Activated CD4-positive, alpha-beta memory T cell treated with anti-CD3 and anti-CD28 coated beads for 36 hours (primary cell): ENCODE measurements at places on chromosomes 1 and 21. TPM values are rescaled to one million over a fixed set of nuclear protein-coding genes. Genes with fewer than 3 reads are reported as not detected.

Gene KPRP
- total RNA-seq: not detected

DNA sequence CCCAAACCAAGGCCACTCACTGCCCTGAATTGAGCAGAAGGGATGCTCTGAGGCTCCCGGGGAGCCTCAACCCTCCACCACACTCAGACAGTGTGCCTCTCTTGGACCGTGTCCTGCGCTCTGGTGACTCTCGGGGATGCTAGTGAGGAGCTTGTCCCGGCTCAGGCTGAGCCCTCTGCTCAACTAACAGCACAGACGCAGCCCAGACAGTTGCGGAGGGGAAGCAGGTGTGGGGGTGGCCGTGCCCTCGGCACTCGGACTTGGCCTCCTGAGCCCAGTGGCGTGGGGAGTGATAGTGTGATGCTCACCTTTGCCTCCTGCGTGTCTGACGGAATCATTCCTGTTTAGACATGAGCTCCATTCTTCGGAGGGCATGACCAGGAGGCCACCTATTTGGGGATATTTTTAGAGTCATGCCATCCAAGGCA lies 15.4 kb upstream of the SLC19A1 start:
- peaks cover 20% of the 10 kb centered on the region for H3K27me3 ChIP-seq
- no peak overlapping the region for H3K27ac ChIP-seq
- DNase-seq: no peak
- no peak overlapping the region for H3K4me3 ChIP-seq

DNA sequence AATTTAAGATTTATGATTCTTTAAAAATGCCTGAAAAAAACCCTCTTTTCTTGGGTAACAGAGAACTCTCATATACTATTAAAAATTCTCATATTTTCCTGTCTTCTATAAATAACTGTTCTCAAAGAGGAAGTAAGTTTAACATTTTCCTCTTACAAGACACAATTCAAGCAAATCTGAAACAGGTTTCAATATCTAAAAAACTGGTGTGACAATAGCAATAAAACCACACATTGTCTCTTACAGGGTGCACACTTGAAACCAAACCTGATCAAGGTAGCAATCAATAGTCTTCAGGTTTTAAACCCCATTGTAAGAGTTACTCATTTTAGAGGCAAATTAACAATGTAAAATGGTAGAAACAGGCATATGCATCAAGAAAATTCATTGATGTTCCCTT lies 28.0 kb downstream of the FUBP1 start:
- DNase-seq: no peak
- H3K27me3 ChIP-seq: no peaks in the 10 kb centered on the region
- H3K4me1 ChIP-seq: peaks cover 34% of the 10 kb centered on the region
- H3K36me3 ChIP-seq: peaks cover 51% of the 10 kb centered on the region

- H3K4me1 ChIP-seq: no peaks in the 10 kb centered on the region
- no peaks in the 10 kb centered on the region for H3K27me3 ChIP-seq
- no peak for DNase-seq
- H3K36me3 ChIP-seq: no peaks in the 10 kb centered on the region
- H3K4me3 ChIP-seq: no peak overlapping the region
- H3K27ac ChIP-seq: no peak overlapping the region
These were observed 138.6 kb downstream of the LIPI start for GRCh38 chr21:14071902-14072734.

Gene CCSAP
- total RNA-seq: 9.8 TPM

Gene RGS8
- not detected for total RNA-seq

Gene CCDC17
- total RNA-seq: 1.1 TPM

DNA sequence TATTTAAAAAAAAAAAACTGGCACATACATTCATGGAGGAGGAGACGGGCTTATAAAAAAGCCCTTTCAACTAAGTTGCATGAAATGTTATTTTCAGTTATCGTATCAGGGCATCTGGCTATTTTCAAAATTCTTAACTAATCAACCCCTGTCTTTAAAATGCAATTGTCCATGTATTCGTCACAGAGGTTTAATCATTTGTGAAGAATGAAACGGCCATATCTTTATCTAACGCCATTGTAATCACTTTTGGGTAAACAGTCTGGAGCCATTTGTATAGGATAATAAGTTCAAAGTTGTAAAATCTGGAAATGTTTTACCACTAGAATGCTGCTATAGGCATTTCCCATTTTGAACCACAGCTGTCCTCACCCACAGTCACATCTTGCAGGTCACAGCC lies 30.4 kb downstream of the SLC30A10 start:
- peaks cover 2% of the 10 kb centered on the region for H3K27me3 ChIP-seq
- H3K27ac ChIP-seq: no peak overlapping the region
- no peaks in the 10 kb centered on the region for H3K36me3 ChIP-seq
- H3K4me3 ChIP-seq: no peak overlapping the region

Gene RGL1
- 1.8 TPM for total RNA-seq

DNA sequence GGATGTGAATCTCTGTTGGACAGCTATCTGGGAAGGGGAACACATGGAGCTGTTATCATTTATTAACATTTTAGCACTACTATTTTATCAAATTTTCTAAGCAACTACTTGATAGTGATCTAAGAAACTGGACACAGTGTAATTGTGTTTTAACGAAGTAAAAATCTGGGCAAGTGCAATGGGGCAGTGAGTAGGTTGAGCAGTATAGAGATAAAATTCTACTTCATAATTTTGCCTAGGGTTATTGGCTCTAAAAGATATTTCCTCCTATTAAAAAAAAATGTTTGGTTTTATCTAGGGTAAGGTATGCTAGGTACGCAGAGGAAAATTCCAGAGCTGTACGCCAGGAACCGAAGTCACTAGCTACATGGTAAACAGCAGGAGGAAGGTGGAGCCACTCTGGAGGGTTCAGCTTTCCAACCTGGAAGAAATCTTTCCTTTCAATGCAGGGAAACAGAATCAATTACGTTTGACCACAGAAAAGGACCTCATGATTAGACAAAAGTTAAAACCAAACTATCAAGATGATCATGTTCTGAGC lies 43.3 kb downstream of the BCAR3 start:
- H3K27ac ChIP-seq: no peak overlapping the region
- no peaks in the 10 kb centered on the region for H3K36me3 ChIP-seq
- peaks cover 13% of the 10 kb centered on the region for H3K4me1 ChIP-seq
- H3K4me3 ChIP-seq: no peak overlapping the region

DNA sequence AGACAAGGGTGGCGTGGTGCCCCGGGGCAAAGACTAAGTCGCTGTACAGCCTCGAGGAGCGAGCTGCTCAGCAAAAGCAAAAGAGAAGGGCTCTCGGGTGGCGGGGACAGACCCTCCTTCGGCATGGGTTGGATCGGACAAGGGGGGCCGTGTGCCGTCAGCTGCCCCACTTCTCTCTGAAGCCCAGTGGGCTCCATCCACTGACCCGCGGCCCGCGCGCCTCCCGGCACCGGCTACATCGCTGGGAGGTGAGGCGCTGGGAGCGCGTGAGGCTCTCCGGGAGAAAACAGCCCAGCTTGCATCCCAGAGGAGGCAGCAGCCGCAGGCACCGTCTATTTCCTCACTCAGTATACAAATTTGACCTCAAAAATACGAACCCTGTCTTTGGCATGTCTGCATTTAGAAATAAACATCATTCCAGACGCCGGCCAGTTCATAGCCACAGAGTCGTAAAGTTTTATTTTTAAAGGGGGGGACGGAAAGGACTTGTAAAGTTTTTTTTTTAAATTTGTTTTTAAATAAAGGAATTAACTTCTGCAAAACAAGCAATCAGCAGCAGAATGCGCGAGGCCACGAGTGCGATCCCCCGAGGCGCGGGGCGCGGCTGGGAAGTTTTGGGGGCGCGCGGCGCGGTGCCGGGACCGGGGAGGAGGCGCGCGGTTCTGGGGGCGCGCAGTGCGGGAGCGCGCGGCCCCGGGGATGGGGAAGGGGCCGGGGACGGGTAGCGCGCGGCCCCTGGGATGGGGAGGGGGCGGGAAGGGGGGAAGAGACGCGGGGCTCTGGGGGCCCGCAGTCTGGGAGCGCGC lies 689 bp upstream of the GPR137B start:
- peak overlapping the region; percentile 73 for H3K4me3 ChIP-seq
- H3K36me3 ChIP-seq: peaks cover 2% of the 10 kb centered on the region
- DNase-seq: no peak
- H3K27ac ChIP-seq: no peak overlapping the region

Gene PRAMEF14
- not detected for total RNA-seq

Gene SLC45A3
- total RNA-seq: 0.56 TPM

- H3K27ac ChIP-seq: no peak overlapping the region
- peaks cover 9% of the 10 kb centered on the region for H3K27me3 ChIP-seq
- no peaks in the 10 kb centered on the region for H3K36me3 ChIP-seq
- H3K4me3 ChIP-seq: no peak overlapping the region
These were observed 75.7 kb upstream of the PGBD5 start for GRCh38 chr1:230501849-230502248.

Gene TCP10L
- 0.65 TPM for total RNA-seq

GRCh38 chr1:153598309-153599172 lies 14.4 kb downstream of the S100A16 start:
- H3K4me3 ChIP-seq: no peak overlapping the region
- peak; percentile 26 for DNase-seq
- H3K36me3 ChIP-seq: no peaks in the 10 kb centered on the region
- no peak overlapping the region for H3K27ac ChIP-seq

GRCh38 chr1:228913626-228914414 lies 178.5 kb downstream of the RHOU start:
- H3K27ac ChIP-seq: no peak overlapping the region
- H3K36me3 ChIP-seq: no peaks in the 10 kb centered on the region
- H3K4me3 ChIP-seq: no peak overlapping the region
- no peaks in the 10 kb centered on the region for H3K27me3 ChIP-seq

Gene PLEKHG5
- 2.2 TPM for total RNA-seq

DNA sequence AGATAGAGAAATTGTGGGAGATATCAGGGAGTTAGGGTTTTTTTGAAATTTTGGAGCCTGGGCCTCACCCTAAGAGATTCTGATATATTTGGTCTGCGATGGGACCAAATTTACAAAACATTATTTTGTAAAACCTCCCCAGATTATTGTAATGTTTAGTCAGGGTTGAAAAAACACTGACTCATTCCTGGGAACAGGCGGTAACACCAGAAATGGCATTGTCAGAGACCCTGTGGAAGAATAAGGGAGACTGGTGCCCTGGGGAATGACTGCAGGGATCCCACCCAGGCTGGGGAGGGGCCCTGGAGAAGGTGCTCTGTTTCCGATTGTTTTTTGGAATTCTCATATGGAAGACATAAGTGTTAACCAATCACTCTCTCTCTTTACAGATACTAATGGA lies 13.1 kb upstream of the STRIP1 start:
- no peaks in the 10 kb centered on the region for H3K27me3 ChIP-seq
- no peaks in the 10 kb centered on the region for H3K4me1 ChIP-seq
- no peak overlapping the region for H3K27ac ChIP-seq
- peaks cover 41% of the 10 kb centered on the region for H3K36me3 ChIP-seq

DNA sequence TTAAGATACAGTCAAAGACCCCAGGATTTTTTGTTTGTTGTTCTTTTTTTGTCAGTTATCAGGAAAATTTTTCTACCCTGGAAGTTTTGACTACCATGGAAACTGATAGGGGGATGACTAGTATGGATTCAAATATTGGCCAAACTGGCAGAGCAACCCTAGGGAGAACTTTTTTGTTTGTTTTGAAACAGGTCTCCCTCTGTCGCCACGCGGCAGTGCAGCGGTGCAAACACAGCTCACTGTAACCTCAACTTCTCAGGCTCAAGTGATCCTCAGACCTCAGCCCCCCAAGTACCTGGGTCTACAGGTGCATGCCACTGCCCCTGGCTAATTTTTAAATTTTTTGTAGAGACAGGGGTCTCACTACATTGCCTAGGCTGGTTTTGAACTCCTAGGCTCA lies 46.6 kb downstream of the TOR3A start:
- peak overlapping the region; percentile 49 for H3K27ac ChIP-seq
- peaks cover 24% of the 10 kb centered on the region for H3K4me1 ChIP-seq
- no peaks in the 10 kb centered on the region for H3K27me3 ChIP-seq

- H3K36me3 ChIP-seq: peaks cover 11% of the 10 kb centered on the region
- peaks cover 15% of the 10 kb centered on the region for H3K4me1 ChIP-seq
- peaks cover 13% of the 10 kb centered on the region for H3K27me3 ChIP-seq
- DNase-seq: peak; percentile 94
- H3K4me3 ChIP-seq: peak within 1 kb of the TSS; percentile 89
These were observed at the start of gene ADPRS for GRCh38 chr1:36088577-36089392. TSS of gene ADPRS (plus strand) at chr1:36088892. CDS start at chr1:36088905, 13 bp downstream.

GRCh38 chr1:53710584-53710983 lies 28.4 kb downstream of the GLIS1 start:
- H3K27me3 ChIP-seq: peaks cover 3% of the 10 kb centered on the region
- H3K27ac ChIP-seq: no peak overlapping the region
- DNase-seq: no peak
- H3K4me1 ChIP-seq: no peaks in the 10 kb centered on the region
- H3K4me3 ChIP-seq: no peak overlapping the region
- H3K36me3 ChIP-seq: no peaks in the 10 kb centered on the region

GRCh38 chr1:23910553-23911246 lies 2.5 kb downstream of the CNR2 start:
- H3K27ac ChIP-seq: no peak overlapping the region
- H3K4me3 ChIP-seq: no peak overlapping the region
- peak; percentile 18 for DNase-seq
- H3K27me3 ChIP-seq: peaks cover 9% of the 10 kb centered on the region
- H3K4me1 ChIP-seq: peaks cover 34% of the 10 kb centered on the region

DNA sequence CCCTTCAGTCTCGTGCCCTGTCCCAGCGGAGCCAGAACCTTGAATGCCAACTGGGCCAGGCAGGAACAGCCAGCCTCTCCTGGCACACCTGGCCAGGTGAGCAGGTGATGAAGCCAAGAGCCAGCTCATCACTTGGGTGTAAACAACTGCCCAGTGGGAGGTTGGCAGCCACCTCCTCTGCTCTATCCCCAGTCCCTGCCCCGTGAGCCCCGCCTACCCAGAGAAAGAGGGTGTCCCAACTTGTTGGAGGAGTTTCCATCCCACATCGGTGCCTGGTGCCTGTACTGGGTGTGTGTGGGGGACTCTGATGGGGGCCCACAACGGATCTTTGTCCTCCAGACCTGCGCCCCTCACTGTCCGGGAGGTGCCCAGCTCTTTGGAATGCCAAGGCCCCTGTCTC lies 17.8 kb upstream of the FAM131C start:
- no peaks in the 10 kb centered on the region for H3K4me1 ChIP-seq
- H3K4me3 ChIP-seq: no peak overlapping the region
- no peak for DNase-seq
- H3K27me3 ChIP-seq: peaks cover under 1% of the 10 kb centered on the region
- no peak overlapping the region for H3K27ac ChIP-seq
- H3K36me3 ChIP-seq: no peaks in the 10 kb centered on the region

DNA sequence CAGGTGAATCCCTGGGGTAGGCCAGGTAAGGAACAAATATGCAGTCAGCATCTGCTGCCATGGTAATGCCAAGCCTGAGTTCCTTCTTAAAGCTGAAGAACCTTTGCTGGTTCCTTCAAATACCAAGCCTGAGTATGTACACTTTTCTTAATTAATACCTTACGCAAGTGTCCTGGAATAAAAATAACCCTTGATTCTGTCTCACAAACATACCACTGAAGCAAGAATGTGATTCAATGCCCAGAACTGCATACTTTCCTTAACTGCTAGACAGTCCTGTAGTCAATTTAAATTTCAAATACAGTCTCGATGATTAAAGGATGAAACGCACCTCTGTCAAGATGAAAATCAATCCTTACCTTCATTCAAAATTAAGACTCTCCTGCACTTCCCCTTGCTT lies 634.0 kb upstream of the CHRM3 start:
- H3K4me1 ChIP-seq: no peaks in the 10 kb centered on the region
- DNase-seq: no peak
- H3K27me3 ChIP-seq: no peaks in the 10 kb centered on the region
- no peaks in the 10 kb centered on the region for H3K36me3 ChIP-seq
- no peak overlapping the region for H3K27ac ChIP-seq

Gene DEGS1
- 27.9 TPM for total RNA-seq

Gene S100A1
- not detected for total RNA-seq

GRCh38 chr1:212487774-212488435 lies 55.2 kb downstream of the NENF start:
- peaks cover 7% of the 10 kb centered on the region for H3K4me1 ChIP-seq
- H3K27me3 ChIP-seq: no peaks in the 10 kb centered on the region
- H3K27ac ChIP-seq: peak overlapping the region; percentile 36
- no peaks in the 10 kb centered on the region for H3K36me3 ChIP-seq
- no peak overlapping the region for H3K4me3 ChIP-seq
